ENCODE measurements at places on chromosomes 2 and 18. TPM values are rescaled to one million over a fixed set of nuclear protein-coding genes. Genes with fewer than 3 reads are reported as not detected.

LIPT1 gene
- total RNA-seq, result 5.3 TPM

KLHL41 gene
- total RNA-seq, result 0.13 TPM

SCTR gene
- total RNA-seq, result not detected

UGT1A8 gene
- not detected for total RNA-seq

MC4R gene
- not detected for total RNA-seq

RNF103 gene
- total RNA-seq, result 24.4 TPM

LRATD1 gene
- total RNA-seq, result 7.2 TPM

CENPA gene
- total RNA-seq, result 17.1 TPM

TDRD15 gene
- total RNA-seq, result not detected

ACVR1C gene
- under 0.01 TPM for total RNA-seq

CD207 gene
- under 0.01 TPM for total RNA-seq

RBM44 gene
- 0.38 TPM for total RNA-seq

ADGRF3 gene
- 0.13 TPM for total RNA-seq

CHST10 gene
- 8.6 TPM for total RNA-seq

HOXD3 gene
- total RNA-seq, result 7.2 TPM

GKN1 gene
- total RNA-seq, result not detected

FAP gene
- total RNA-seq, result 1.3 TPM

PSMA8 gene
- not detected for total RNA-seq

ANKRD30B gene
- not detected for total RNA-seq

UCN gene
- total RNA-seq, result 0.13 TPM

TSPYL6 gene
- not detected for total RNA-seq

WNT10A gene
- not detected for total RNA-seq

CYP27C1 gene
- total RNA-seq, result under 0.01 TPM

GULP1 gene
- 2.6 TPM for total RNA-seq

ITGB6 gene
- total RNA-seq, result not detected

C2orf78 gene
- not detected for total RNA-seq

PLEK gene
- under 0.01 TPM for total RNA-seq

IGFBP2 gene
- 54.5 TPM for total RNA-seq

PUM2 gene
- total RNA-seq, result 58.5 TPM

OBSL1 gene
- total RNA-seq, result 40.8 TPM

TUBB8B gene
- total RNA-seq, result not detected

EPHA4 gene
- total RNA-seq, result 2.2 TPM

FOXD4L1 gene
- total RNA-seq, result not detected

MROH2A gene
- total RNA-seq, result not detected

TMEM182 gene
- 1.0 TPM for total RNA-seq

AKAIN1 gene
- total RNA-seq, result not detected

REG3A gene
- not detected for total RNA-seq

All from dermis microvascular lymphatic vessel endothelial cell (primary cell).